ENCODE measurements at places on chromosomes 4 and X.
A peak's percentile ranks its signal among the peaks of the same experiment; 100 is the strongest.

GRCh38 chrX:26613956-26614355, 398.0 kb downstream of the MAGEB5 start:
- no peak for DNase-seq

- no peak for DNase-seq
Measured at GRCh38 chrX:40007756-40008705, 89.7 kb downstream of the BCOR start.

GRCh38 chr4:169485086-169485485, 127.3 kb downstream of the NEK1 start:
- no peak for DNase-seq

GRCh38 chr4:35066406-35066805, 1177.9 kb downstream of the ARAP2 start:
- no peak for DNase-seq

DNA sequence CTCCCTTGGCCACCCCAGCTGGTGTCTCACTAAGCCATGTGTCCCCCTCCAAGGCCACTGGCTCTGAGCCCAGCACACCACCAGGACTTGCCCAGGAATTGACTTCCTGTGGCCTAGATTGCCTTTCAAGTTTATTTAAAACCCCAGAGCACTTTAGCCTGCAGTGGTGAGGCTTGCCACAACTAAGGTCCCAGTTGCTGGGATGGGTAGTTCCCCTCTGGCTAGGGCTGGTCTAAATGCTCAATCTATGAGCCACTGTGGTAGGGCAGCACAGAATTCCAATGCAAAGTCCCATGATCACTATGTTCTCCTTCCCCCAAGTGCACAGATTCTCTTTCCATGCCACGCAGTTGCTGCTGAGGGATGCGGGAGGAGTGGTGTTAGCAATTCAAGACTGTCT, 61.1 kb upstream of the HCCS start:
- no peak for DNase-seq

GRCh38 chr4:475962-476361, 23.0 kb downstream of the ZNF721 start:
- DNase-seq, result no peak

DNA sequence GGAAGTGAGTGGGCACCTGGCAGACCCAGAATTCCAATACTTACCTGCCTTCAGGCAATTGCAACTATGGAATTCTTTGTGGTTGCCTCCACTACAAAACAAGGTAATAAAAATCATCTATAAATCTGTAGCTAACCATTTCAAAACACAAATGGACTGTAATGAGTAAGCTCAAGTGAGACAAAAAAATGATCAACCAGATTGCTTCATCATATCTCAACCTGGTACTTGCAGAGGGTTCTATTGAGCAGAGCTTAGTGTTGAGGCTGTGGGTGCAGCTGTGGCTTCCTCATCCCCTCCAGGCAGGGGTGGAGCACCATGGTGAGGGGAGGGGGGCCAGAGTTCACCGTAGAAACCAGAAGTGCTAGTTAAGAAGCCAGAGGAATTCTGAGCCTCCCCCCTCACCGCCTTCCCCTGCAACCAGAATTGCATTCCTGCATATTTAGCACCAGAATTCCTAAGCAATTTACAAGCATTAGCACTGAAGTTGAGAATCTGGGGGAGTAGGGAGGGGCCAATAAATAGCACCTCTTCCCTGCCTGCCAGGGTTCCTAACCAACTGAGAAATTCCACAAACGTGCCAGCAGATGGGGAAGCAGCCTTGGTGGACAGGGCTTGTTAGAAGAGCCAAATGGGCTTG, 11.5 kb downstream of the CTAG1A start:
- DNase-seq, result peak; percentile 86
